ENCODE measurements at places on chromosomes 13 and 19.

DNA sequence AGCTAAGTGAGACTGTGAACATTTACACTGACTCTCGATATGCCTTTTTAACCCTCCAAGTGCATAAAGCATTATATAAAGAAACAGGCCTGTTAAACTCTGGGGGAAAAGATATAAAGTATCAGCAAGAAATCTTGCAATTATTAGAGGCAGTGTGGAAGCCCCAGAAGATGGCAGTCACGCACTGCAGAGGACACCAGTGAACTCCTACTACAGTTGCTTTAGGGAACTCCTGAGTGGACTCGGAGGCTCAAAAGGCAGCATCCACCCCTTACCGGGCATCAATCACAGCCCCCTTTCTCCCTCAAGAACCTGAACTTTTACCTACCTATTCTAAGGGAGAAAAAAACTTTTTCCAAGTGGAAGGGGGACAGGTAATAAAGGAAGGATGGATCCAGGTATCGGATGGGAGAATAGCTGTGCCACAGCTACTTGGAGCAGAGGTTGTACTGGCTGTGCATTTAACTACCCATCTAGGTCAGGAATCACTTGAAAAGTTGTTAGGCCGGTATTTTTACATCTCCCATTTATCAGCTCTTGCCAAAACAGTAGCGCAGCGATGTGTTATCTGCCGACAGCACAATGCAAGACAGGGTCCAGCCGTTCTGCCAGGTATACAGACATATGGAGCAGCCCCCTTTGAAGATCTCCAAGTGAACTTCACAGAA, 80.1 kb downstream of the ZNF486 start:
- H3K4me3 ChIP-seq: no peak overlapping the region
- no peak overlapping the region for H3K27ac ChIP-seq
- no peaks in the 10 kb centered on the region for H3K27me3 ChIP-seq
- no peaks in the 10 kb centered on the region for H3K4me1 ChIP-seq
- DNase-seq: no peak
- no peaks in the 10 kb centered on the region for H3K36me3 ChIP-seq

GRCh38 chr19:16402041-16402440, 69.7 kb downstream of the EPS15L1 start:
- H3K27me3 ChIP-seq: no peaks in the 10 kb centered on the region
- peak overlapping the region; percentile 84 for H3K27ac ChIP-seq

DNA sequence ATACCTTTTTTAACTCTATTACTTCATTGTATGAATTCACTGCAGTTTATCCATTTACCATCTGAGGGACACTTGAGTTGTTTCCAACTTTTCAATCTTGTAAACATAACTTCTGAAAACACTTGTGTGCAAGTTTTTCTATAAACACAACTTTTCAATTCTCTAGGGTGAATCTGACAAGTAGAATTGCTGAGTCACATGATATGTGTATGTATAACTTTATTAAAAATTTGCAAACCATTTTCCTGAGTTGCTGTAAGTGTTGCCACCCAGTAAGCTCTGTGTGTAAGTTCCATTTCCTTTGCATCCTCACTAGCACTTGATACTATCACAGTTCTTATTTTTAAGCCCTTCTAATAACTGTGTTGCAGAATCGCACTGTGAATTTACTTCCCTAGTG, 1415.6 kb upstream of the ATXN8OS start:
- H3K27me3 ChIP-seq: no peaks in the 10 kb centered on the region
- H3K36me3 ChIP-seq: no peaks in the 10 kb centered on the region
- H3K27ac ChIP-seq: no peak overlapping the region
- H3K4me3 ChIP-seq: no peak overlapping the region

DNA sequence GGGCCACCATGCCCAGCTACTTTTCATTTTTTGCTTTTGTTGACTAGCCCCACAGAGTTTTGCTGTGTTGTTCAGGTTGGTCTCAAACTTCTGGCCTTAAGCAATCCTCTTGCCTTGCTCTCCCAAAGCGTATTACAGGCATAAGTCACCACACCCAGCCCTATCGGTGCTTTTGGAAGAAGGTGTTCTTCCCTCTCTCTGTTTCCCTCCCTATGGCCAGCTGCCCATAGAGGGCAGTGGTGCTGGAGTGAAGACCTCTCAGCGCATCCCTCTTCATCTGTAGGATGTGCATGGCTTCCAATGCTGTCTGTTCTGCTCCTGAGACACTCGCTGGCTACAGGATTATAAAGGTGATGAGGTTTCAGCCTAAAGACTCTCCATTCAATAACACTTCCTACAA, 1.3 kb upstream of the CD22 start:
- no peak for DNase-seq
- H3K4me3 ChIP-seq: no peak overlapping the region
- no peak overlapping the region for H3K27ac ChIP-seq
- no peaks in the 10 kb centered on the region for H3K36me3 ChIP-seq
- no peaks in the 10 kb centered on the region for H3K4me1 ChIP-seq

DNA sequence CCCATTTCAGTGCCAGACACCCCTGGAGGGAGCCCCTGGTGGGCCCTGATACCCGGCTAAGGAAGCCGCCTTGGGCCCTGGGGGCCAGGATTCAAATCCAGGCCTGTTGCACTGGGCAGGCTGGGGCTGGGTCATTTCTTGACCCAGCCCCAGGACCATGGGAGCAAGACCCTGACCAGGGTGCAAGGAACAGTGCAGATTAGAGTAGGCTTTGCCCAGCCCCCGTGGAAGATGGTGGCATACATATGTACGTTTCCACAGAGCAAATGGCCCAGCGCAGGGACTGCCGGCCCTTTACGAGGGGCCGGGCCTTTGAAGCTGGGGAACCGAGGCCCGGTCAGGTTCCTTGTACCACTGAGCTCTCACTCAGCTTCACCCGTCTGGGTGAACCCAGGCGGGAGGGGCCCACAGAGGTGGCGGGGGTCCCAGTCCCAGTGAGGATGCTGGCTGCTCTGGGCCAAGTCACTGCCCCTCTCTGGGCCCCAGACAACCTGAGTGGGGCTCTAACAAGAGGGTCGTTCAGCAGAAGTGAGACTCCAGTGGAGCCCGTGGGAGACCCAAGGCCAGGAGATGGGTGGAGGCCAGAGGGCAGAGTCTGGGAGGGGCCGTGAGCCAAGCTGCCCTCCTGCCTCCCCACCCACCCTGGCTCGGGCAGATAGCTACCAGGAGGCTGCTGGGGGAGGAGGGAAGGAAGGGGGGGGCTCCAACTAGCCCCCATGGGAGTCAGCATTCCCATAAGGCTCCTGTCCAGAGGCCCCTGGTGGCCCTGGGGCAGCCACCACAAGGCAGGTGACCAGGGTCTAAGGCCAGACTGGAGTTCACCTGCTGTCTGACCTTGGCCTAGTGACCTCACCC, 2.7 kb downstream of the MKNK2 start:
- peak overlapping the region; percentile 98 for H3K27ac ChIP-seq
- no peak for DNase-seq
- peaks cover 66% of the 10 kb centered on the region for H3K4me1 ChIP-seq
- no peaks in the 10 kb centered on the region for H3K36me3 ChIP-seq

DNA sequence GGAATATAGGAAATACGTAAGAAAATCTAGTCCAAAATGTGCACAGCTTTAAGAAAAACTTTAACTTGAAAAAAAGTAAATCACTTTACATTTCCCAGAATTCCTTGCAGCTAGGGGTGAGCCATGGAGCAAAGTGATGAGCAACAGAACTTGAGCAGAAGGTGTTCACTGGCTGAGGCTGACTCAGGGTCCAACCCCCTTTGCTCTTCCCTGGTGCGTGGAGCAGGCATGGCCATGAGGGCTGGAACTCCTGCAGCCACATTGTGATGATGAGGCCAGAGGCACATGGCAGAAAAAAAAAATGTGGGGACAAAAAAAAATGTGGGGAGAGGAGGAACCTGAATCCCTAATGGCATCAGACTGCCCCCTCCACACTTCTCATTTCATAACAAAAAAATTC, 9.9 kb upstream of the PLA2G4C start:
- no peaks in the 10 kb centered on the region for H3K4me1 ChIP-seq
- H3K27me3 ChIP-seq: no peaks in the 10 kb centered on the region
- H3K27ac ChIP-seq: no peak overlapping the region
- no peak for DNase-seq
- H3K36me3 ChIP-seq: no peaks in the 10 kb centered on the region

Data from breast epithelium (tissue), 4 donors.